ENCODE measurements at places on chromosomes 2 and 18.

- no peak for DNase-seq
Measured at GRCh38 chr2:183113630-183114029, 10.6 kb upstream of the NUP35 start.

- DNase-seq, result no peak
Measured at GRCh38 chr18:56511996-56512395, 126.4 kb downstream of the TXNL1 start.

- no peak for DNase-seq
Measured at GRCh38 chr18:24022161-24022560, 7.6 kb downstream of the TTC39C start.

GRCh38 chr2:63765117-63765516 lies 76.6 kb upstream of the UGP2 start:
- no peak for DNase-seq

- peak; percentile 66 for DNase-seq
Measured at GRCh38 chr18:35756506-35757117, 175.1 kb downstream of the GALNT1 start.

GRCh38 chr2:83862600-83862999 lies 596.5 kb downstream of the SUCLG1 start:
- no peak for DNase-seq

DNA sequence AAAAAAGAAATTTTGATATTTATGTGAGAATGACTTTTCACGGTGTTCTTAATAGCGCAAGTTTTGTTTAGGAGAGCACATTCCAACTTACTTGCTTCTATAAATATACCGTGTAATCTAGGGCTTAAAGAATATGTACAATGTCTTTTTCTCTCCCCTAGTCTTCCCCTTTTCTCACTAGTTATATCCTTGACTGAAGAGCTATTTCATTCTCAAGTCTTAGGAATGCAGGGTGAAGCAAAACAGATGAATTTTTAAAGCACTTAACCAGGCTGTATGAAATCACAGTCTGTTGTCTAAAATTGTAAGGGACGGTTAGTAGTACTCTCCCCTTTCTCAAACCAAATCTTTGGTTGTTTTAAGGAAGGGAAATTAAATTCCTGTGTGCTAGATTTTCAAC lies 29.6 kb upstream of the SLC30A6 start:
- no peak for DNase-seq

DNA sequence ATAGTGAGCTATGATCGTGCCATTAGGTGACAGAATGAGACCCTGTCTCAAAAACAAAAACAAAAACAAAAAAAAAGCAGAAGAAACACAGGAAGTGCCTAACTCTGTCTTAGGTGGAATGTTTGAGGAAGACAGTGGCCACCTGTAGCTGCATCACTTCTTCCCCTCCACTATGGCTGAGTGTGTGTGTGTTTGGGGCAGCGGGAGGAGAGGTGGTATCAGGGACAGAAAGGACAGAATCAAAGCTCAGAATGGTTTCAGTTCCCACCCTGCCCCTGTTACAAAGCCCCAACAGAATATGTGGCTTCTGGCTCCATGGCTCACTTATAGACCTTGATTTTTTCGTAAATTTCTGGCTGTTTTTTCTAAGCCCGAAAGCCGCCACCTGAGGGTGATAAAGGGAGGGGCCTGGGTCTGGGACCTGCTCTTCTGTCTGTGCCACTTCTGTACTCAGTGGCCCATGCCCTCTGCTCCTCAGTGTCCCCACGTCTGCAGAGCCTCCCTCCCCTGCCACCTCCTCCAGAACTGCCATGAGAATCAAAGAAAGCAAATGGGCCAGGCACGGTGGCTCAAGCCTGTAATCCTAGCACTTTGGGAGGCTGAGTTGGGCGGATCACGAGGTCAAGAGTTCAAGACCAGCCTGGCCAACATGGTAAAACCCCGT lies 27.4 kb downstream of the SERTAD2 start:
- DNase-seq, result no peak

- no peak for DNase-seq
Measured at GRCh38 chr18:24656551-24657443, 196.4 kb downstream of the HRH4 start.

DNA sequence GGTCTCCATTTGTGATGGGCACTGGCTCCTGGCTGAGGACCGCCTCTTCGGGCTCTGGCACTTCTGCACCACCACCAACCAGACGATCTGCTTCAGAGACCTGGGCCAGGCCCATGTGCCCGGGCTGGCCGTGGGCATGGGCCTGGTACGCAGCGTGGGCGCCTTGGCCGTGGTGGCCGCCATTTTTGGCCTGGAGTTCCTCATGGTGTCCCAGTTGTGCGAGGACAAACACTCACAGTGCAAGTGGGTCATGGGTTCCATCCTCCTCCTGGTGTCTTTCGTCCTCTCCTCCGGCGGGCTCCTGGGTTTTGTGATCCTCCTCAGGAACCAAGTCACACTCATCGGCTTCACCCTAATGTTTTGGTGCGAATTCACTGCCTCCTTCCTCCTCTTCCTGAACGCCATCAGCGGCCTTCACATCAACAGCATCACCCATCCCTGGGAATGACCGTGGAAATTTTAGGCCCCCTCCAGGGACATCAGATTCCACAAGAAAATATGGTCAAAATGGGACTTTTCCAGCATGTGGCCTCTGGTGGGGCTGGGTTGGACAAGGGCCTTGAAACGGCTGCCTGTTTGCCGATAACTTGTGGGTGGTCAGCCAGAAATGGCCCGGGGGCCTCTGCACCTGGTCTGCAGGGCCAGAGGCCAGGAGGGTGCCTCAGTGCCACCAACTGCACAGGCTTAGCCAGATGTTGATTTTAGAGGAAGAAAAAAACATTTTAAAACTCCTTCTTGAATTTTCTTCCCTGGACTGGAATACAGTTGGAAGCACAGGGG lies 5.5 kb downstream of the TMEM37 start:
- no peak for DNase-seq

- DNase-seq, result no peak
Measured at GRCh38 chr2:96663829-96664228, 21.3 kb downstream of the FER1L5 start.

DNA sequence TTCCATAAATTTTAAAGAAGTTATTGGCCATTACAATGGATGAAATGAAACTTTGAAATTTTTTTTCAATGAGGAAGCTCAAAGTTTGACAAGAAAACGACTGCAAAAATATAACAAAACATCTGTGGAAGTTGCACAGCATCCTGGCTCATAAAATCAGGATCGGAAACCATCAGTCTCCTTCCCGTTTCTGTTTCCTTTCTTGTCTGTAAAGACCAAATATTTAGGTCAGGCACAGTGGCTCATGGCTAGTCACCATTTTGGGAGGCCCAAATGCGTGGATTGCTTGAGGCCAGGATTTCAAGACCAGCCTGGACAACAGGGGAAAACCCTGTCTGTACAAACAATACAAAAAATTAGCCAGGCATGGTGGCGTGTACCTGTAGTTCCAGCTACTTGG lies 27.6 kb upstream of the SSB start:
- DNase-seq, result no peak

GRCh38 chr2:56008661-56009431 lies 85.3 kb upstream of the EFEMP1 start:
- DNase-seq, result no peak

GRCh38 chr2:205857520-205858237 lies 175.4 kb downstream of the NRP2 start:
- DNase-seq, result no peak

- no peak for DNase-seq
Measured at GRCh38 chr2:39109537-39109936, 11.3 kb downstream of the SOS1 start.

- DNase-seq, result no peak
Measured at GRCh38 chr2:196530910-196531309, 108.6 kb upstream of the CCDC150 start.

GRCh38 chr18:48125724-48126123 lies 195.3 kb upstream of the SMAD2 start:
- DNase-seq, result no peak

- DNase-seq, result peak; percentile 65
Measured at GRCh38 chr2:98828793-98829371, 98.0 kb upstream of the MGAT4A start.

Measured in CD4-positive, alpha-beta T cell treated with Interleukin-10 for 1 hour (primary cell).